NCI-H1105 (cell line): ENCODE measurements at places on chromosomes 6 and 20.
A peak's percentile ranks its signal among the peaks of the same experiment; 100 is the strongest.

- DNase-seq, result no peak
Measured at GRCh38 chr6:148195511-148195910, 147.1 kb upstream of the SASH1 start.

GRCh38 chr20:43755390-43755789 is 28.6 kb upstream of the GTSF1L start:
- DNase-seq, result no peak

DNA sequence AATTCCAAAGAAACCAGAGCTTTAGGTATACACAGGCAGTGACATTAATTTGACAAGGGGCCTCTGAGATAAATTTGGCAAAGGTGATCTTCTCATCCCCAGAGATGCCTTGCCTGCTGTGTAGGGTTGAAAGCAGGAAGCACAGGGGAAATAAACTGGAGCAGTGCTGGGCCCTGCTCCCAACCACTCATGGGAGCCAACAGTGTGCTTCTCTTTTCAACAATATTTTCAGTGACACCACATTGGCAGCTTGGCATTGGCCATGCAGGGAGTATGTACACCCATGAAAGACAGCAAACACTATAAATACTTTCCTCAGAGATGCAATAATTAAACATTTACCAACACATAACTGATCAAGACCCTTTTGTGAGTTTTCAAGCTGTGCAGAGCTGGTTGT is 90.7 kb upstream of the F13A1 start:
- DNase-seq, result no peak

GRCh38 chr20:57879779-57880570 is 170.2 kb upstream of the PMEPA1 start:
- no peak for DNase-seq

DNA sequence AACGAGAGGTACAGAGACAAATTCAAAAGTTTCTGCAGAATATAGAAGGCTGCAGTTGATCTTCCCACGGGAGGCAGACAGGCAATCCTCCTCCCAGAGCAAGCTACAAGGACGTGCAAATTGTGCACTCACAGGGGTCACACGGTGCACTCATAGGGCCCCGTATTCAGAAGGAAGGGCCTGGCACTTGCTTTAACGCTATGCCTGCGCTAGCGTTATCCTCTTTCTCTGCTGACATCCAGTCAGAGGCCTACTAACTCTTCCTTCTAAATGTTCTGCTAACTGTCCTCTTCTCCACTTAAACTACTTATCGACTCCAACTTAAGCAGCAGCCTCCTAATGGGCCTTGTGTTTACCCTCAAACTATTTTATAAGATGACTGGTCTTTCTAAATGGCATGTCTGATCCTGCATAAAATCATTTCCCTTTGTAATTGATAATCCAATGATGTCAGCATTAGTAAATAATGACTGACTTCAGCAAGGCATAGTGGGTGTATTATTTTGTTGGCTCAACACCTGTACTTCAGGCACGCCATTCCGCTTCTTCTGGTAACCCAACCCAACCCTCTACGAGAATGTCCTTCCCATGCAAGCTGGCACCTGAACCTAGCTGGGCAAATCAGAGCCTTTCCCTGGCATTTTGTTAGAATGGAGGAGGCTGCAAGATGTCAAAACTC is 2.2 kb downstream of the IFNGR1 start:
- no peak for DNase-seq

GRCh38 chr6:106360410-106360988 is at the start of gene CRYBG1:
TSS of gene CRYBG1 (plus strand) at chr6:106360717. CDS start at chr6:106360909, 192 bp downstream.
- DNase-seq, result peak; percentile 82

DNA sequence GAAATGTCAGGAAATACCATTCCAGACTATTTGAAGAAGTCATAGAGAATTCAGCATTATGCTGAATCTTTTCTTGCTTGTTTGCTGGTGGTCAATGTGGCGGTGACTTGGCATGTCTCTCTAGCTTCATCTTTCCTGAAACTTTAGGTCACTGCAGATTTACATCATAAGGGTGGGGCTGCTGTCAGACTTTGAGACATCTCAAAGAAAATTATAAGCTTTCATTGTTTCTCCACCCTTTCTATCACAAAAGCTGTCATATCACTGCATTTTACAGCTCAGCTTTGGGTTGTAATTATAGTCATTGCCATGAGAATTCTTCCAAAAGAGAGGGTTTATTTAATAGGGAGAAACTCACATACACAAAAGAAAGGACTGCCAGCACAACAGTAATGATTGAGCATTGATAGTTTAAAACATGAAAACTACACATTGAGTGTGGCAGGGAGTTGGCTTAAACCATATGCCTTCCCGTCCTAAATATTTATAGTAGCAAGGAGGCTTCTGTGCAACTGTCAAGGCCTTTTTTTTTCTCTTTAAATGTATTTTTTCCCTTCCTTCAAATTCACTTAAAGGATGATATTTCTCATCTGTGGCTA is 44.7 kb upstream of the LRRC1 start:
- no peak for DNase-seq

- no peak for DNase-seq
Measured at GRCh38 chr20:568673-569415, 25.3 kb upstream of the CSNK2A1 start.

- DNase-seq, result no peak
Measured at GRCh38 chr6:168666699-168667427, 225.9 kb downstream of the SMOC2 start.

GRCh38 chr20:48761874-48762273 is 65.9 kb downstream of the PREX1 start:
- DNase-seq, result no peak

DNA sequence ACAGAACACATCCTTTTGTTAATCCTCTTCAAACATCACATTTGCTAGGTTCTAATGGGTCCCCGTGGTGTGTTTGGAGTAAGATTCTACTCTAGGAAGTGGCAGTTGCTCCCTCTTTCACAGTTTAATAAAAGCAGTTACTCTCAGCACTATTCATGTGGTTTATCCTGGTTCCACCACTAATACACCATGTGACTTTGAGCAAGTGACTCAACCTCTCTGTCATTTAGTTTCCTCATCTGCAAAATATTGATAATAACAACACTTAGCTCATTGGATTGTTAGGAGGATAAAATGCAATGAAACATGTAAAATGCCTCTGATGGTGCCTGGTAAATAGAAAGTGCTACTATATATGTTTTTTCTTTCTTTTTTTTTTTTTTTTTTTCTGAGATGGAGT is 488.0 kb upstream of the NOX3 start:
- no peak for DNase-seq

DNA sequence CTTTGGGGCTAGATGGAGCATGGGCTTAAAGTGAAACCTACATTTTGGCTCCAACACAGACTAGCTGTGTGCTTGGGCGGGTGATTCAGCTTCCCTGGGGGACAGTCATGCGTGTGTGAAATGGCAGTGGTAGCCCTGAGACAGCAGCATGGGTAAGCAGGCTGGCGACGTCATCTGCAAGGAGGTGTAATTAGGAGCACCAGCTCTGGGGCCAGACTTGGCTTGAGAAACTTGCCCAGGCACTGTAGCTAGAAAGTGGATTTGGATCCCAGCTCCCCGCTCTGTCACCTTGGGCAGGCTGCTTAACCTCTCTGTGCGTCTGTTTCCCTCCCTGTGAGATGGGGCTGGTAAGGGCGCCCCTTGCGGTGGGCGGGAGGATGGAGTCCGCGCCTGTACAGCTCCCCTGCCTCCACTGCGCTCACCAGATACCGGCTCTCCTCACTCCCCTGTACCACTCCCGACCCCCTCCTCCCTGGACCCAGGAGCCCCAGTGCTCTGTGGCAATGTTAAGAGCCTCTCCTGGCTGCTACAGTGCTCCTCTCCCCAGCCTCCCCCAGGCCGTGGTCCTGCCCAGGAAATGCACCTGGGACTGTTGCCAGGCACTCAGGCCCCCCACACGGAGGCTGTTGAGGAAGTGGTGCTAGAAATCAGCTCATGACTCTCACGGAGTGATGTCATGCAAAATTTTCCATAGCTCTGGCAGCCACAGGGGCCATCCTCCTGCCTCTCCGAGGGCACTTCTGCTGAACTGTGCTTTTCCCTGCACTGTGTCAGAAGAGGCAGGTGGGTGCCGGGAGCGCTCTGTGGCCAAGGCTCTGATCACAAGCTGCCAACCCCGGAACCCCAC is 44.6 kb downstream of the SYNJ2 start:
- peak; percentile 78 for DNase-seq

- no peak for DNase-seq
Measured at GRCh38 chr6:110662490-110663211, 152.6 kb downstream of the CDK19 start.

DNA sequence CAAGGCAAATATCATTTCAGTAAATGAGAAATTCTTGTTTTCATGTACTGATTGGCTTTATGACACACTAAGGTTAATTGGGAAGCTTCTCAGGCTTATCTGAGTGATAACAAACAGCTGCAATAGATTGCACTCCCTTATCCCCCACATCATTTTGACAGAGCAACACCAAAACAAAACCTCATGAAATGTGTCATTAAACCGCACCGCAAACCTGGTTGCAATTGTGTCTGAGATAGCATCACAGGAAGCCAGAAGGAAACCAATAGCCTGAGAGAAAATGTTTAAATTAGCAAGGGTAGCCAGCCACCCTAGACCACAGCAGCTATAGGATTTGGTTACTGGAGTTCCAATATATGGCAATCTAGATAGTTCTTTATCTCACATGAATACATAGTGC is 31.6 kb upstream of the LAMA4 start:
- no peak for DNase-seq

- no peak for DNase-seq
Measured at GRCh38 chr6:45813943-45814342, 201.7 kb downstream of the CLIC5 start.

DNA sequence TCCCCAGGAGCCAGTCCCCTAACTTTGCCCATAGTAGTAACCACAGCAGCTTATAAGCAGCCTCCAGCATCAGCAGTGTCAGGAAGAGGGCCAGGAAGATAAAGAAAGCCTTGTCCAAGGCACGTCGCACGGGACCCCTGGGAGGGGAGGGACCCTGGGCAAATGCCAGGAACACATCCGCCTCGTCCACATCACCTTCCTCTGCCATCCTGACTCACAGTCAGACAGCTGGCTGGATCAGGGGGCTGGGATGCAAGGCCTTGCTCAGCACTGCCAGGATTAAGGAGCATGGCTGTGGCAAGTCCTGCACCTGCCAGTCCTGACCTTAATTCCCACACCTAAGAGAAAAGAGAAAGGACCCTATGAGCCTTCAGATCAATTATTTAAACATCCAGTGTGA is 11.5 kb upstream of the ZBTB22 start:
- no peak for DNase-seq

GRCh38 chr6:24458941-24459340 is 30.4 kb downstream of the GPLD1 start:
- DNase-seq, result no peak

GRCh38 chr20:3614466-3614865 is 48.7 kb downstream of the GFRA4 start:
- DNase-seq, result no peak

GRCh38 chr6:119148098-119148824 is 69.8 kb upstream of the FAM184A start:
- peak; percentile 38 for DNase-seq

DNA sequence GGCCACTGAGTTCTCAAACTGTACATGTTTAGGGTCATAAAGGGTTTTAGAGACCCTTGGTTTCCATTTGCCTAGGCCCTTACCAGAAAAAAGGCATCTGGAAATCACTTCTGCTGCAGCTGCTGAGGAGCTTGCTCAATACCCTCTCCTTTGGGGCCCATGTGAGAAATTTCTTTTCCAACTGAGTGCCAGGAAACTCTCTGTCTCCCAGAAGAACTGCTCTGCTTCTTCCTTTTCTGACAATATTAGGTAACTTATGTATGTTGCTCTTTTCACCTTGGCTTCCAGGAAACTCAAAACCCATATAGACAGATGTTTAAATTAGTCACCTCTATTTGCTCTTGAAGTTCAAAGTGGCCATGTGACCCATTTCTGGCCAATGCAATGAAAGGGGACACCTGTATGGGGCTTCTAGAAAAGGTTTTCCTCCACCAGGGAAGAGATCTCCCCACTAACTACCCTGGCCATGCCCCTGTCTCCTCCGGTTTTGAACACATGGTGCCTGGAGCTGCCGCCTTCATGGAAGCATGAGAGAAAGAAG is 121.6 kb downstream of the PREX1 start:
- DNase-seq, result no peak

DNA sequence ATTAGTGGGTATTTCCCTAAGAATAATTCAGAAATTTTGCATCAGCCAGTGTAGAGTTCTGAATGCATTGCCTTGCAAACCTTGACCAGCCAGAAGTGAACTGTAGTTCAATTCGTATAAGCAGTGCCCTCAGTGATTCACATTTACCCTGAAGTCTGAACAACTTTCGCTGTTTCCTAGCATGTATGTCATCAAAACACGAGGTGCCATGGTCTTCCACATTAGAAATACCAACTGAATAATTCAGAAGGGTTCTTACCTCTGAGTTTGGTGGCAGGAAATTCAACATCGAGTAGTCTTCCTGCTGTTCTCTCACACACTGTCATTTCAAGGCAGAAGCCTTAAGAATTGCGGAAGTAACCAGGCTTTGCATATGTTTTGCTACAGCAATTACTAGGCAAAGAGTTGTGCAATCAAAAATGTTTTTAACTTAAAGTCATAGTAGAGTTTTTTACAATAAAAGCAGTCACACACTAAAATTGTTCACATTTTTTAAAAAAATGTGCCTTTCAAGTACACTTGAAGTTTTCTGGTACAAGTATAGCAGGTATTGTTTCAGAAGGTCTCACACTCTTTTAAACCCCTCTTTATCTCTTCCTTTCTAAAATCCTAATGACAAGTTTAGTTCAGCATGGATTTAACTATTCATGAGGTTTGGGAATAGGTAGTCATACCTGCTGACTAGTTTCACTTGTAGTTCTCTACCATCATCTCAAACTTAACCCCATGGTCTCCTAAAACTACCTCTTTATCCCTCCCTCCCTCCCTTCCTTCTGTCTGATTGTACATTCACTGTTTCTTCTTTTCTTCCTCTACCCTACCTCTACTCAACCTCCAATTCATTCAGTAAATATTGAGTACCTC is 118.3 kb downstream of the STXBP5 start:
- no peak for DNase-seq

GRCh38 chr20:38095017-38095686 is 61.6 kb downstream of the RPRD1B start:
- DNase-seq, result no peak

DNA sequence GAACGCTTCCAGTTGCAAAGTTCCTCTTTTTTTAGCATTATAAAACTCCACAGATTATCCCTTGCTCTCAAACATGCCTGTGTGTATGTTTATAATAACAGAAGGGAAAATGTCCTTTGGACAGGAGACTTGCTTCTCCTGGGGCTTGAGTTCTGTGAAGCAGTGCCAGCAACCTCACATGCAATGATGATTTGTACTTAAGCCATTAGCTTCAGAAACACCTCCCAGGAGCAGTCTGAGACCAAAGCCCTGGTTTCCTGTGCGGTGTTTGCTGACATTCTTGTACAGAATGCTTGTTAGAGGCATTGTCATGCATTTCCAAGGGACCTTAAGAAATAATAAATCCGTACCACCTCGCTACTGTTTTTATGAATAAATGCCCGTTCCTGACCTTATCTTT is 752.8 kb downstream of the CBLN4 start:
- no peak for DNase-seq

- no peak for DNase-seq
Measured at GRCh38 chr6:9799582-9799981, 615.3 kb downstream of the TFAP2A start.
